Activated T-helper 1 cell treated with anti-CD3 and anti-CD28 coated beads, Interleukin-2, amount 50 U/mL, for 16 hours (primary cell): ENCODE measurements at places on chromosomes 4 and X.

DNA sequence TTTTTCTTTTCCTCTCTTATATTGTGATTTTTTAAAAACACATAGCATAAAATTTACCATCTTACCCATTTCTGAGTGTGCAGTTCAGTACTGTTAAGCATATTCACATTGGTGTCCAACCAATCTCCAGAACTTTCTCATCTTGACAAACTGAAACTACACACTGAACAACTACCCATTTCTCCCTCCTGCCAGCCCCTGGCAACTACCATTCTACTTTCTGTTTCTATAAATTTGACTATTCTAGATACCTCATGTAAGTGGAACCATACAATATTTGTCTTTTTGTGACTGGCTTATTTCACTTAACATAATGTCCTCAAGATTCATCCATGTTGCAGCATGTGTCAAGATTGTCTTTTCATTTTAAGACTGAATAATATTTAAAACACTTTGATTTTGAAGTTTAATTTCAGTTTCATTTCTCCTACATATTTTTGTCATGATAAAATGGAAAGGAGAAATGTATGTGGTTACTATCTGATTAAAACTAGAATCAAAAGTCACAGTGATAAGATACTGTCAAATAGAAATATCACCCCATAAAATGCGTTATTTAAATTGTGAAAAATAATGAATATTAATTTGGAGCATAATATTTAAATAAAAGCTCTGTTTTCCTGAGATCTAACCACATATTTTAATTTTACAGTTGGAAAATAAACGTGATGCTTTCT, 122.8 kb downstream of the DIPK2B start:
- no peak for DNase-seq

DNA sequence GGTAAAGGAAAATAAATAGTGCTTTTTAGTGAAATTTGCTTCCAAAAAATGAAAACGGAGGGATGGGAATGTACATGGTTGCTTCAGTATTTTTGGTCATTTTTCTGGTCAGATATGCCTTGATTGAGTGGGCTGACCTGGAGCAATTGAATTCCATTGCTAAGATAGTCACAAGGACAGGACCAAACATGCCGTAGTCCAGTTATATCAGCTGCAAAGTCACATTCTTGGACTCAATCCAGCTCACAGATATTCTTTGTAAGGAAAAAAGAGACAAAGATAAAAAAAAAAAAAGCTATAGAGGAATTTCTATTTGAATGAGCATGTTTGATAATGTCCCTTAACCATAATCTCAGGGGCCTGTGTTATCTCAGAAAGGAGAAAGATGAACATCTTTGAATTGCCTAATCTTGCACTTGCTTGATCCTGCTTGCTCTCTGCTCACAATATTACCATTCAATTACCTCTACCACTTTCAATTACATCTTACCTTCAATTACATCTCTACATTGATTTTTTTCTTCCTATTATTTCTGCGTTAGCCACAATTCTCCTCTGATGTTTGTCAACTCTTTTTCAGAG, 75.4 kb upstream of the PACRGL start:
- no peak for DNase-seq

GRCh38 chr4:186840222-186840701, 116.6 kb upstream of the FAT1 start:
- DNase-seq = no peak

- DNase-seq = no peak
Observed at GRCh38 chr4:57065730-57066482, 44.3 kb downstream of the IGFBP7 start.

DNA sequence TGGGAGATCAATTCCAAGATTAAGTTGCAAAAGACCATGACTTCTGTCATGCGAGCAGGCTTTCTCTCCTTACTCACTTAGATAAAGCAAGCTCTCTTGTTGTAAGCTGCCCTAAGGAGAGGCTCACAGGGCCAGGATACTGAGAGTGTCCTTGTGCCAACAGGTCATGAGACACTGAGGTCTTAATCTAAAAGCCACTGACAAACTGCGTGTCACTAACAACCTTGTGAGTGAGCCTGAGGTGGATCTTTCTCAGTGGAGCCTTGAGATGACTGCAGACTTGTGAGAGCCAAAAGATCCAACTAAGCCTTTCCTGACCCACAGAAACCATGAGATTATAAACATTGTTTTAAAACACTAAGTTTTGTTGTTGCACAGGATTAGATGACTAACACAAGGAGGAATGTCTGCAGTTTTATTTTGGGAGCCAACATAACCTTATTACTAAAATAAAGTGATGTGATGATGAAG, 170.5 kb downstream of the SLC39A8 start:
- DNase-seq = no peak

GRCh38 chrX:133905305-133905704, 80.1 kb downstream of the GPC3 start:
- no peak for DNase-seq

DNA sequence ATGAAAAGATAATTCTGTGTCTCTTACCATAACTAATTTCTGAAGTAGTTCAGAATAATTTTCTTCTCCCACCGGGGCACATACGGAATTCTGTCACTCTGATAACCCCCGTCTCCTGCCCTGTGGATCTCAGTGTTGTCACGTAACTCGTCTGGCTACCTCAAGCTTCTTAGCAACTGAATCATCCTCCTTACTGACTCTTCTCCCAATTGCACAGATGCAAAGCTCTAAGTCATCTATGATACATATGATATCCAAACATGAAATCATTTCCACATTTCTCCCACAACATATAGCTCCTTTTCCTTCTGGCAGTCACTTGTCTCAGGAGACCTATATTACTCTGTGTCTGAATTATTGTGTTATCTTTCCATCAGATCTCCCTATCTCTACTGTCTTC, 1043.1 kb upstream of the TENM3 start:
- no peak for DNase-seq

DNA sequence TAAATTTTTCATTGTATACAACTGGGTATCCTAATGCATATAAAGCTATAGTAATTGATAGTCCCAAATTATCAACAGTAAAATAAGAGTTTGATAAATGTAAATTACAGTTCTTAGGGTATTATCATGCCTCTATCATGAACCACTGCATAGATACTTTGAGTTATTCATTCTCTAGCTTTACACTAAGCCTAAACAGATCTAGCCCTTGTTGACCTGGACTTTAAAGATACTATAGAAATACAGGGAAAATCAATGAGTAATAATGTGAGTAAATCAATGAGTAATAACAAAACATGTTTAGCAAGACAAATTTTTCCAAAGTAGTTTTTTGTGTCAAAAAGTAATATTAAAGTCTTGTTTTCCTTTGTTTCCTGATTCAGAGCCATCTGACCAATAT, 228.4 kb downstream of the SCFD2 start:
- no peak for DNase-seq

DNA sequence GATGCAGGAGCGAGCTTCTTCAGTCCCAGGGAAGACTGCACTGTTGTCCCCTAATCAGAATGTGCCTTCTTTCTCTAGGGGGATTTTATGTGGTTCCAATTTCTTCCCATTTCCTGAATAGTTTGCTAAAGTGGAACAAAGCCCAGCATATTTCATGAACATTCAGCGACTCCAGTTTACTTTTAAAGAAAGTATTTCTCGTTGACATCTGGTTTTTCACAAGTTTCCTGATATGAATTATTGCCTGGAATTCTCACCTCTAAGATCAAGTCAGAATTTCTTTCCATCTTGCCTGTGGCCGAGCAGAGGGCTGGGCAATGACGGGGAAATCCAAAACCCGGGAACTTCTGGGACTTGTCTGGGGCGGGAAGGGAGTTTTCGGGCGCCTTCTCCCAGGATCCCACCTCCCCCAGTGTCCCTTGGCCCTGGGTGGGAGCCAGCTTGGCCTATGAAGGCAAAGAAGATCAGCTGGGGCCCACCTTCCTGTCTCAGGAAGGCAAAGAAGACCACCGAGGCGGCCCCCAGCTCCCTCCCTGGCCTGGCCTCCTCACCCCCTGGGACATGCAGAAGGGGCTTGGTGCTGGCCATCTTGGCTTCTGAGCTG, 15.4 kb downstream of the SORCS2 start:
- DNase-seq = no peak

- no peak for DNase-seq
Observed at GRCh38 chr4:82528074-82528473, 33.7 kb downstream of the TMEM150C start.

- DNase-seq = no peak
Observed at GRCh38 chr4:139735381-139736273, 70.0 kb downstream of the MGST2 start.

DNA sequence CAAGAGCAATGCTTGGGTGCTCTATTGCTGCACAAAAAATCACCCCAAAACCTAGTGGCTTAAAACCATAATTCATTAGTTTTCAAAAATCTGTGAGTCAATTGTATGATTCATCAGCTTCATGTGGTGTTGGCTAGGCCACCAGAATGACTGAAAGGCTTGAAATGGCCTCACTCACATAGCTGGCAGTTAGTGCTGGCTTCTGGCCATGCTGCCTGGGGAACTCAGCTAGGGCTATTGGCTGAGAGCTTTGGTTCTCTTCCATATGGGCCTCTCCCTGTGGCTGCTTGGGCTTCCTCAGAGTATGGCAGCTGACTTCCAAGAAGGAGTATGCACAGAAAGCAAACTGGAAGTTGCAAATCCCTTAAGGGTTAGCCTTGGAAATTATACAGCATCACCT, 3.1 kb upstream of the MTMR1 start:
- DNase-seq = no peak

- no peak for DNase-seq
Observed at GRCh38 chr4:54094451-54094850, 5.5 kb upstream of the GSX2 start.

- DNase-seq = no peak
Observed at GRCh38 chr4:125420526-125420925, 105.8 kb downstream of the FAT4 start.

DNA sequence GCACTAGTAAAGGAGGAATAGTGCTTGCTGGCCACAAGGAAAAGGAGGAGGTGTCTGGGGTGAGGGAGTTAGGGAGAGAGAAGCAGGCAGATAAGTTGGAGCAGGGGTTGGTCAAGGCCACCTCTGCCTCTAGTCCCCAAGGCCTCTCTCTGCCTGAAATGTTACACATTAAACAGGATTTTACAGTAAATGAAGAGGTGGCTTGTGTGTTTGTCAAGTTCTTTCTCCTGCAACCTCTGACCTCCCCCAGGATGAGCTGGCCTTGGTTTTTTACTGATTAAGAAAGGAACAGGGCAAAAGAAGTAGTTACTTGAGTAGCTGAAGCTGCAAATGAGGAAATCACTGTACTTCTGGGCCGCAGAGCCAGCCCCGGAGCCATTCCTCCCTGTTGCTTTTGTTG, 2.0 kb downstream of the GJB1 start:
- DNase-seq = no peak

- DNase-seq = no peak
Observed at GRCh38 chrX:21934414-21934813, 6.1 kb upstream of the SMS start.

DNA sequence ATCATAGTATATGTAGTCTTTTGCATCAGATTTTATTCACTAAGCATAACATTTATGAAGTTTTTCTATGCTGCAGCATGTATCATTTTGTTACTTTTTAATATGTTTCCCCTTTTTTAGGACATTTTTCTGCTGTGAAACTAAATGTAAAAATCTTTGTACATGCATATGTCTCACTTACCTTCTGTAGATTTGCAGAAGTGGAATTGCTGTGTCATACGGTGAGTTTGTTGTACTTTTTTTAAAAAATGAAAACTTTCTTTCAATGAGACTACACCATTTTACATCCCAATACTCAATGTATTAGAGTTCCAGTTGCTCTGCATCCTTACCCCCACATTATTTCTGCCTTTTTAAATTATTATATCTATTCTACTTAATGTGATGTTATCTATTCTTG, 868.9 kb downstream of the PDHA2 start:
- DNase-seq = no peak

- DNase-seq = no peak
Observed at GRCh38 chrX:71638409-71638808, 20.1 kb upstream of the CXCR3 start.

DNA sequence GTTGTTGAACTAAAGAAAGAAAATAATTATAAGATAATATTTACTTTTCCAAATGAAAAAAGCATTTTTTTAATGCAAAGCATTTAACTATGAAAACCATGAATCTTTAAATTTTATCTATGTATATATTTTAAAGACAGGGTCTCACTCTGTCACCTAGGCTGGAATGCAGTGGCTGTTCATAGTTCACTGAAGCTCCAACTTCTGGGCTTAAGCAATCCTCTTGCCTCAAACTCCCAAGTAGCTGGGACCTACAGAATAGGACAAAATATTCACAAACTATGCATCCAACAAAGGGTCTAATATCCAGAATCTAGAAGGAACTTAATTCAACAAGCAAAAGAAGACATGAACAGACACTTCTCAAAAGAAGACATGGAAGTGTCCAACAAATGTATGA, 55.9 kb upstream of the ALB start:
- DNase-seq = no peak

GRCh38 chrX:47499293-47499692, 16.3 kb upstream of the ZNF41 start:
- DNase-seq = no peak

DNA sequence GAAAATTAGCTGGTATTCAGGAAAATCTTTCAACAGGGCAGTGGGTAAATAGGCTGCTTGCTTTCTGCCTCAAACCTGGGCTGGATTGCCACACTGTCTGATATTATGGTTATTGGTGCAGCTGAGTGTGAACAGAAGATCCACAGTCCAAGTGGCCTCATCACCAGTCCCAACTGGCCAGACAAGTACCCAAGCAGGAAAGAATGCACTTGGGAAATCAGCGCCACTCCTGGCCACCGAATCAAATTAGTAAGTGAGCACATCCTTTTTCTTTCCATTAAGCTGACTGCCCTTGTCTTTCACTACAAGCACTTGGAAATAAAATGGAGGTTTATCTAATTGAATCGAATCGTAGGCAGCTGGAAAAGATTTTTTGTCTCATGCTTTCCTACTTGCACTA, 204.7 kb downstream of the TLL1 start:
- no peak for DNase-seq

GRCh38 chr4:89353514-89353913, 45.9 kb upstream of the GPRIN3 start:
- DNase-seq = no peak

DNA sequence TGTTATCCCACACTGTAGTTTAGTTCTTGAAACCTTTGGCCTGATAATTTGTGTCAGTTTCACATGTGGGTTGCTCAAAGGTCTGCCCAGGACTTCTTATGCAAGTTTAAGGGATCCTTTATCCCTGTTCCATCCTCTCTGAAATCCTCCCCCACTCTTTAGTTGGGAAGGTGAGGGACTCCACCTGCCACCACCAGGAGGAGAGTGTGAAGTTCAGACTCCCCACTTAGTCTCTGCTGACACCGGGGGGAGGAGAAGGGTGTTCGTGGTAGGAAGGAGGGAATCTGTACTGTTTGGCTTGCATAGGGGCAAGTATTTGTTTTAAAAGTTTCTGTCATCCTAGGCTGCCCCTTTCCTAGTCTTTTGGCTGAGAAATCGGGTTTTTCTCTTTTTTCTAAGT, 211.8 kb downstream of the PPP4R3C start:
- no peak for DNase-seq

DNA sequence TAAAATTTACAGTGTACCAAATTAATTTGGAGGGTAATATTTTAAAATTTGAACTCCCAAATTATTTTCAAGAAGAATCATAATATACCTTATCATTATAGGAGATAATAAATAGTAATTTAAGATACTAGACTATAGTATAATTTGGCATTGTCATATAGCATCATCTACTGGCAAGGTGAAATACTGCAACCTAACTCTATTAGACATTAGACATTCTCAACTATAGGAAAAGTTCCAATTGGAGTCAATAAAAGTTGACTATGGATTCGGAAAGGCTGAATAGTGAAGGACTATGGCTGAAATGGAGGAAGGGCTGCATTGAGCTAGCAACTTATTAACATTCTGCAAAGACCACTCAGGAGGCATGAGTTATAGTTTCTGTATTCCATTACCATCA, 113.0 kb downstream of the PRDM5 start:
- DNase-seq = no peak

- DNase-seq = no peak
Observed at GRCh38 chr4:8352368-8353157, 83.0 kb downstream of the HTRA3 start.
